ENCODE measurements at places on chromosomes 1 and 21.

DNA sequence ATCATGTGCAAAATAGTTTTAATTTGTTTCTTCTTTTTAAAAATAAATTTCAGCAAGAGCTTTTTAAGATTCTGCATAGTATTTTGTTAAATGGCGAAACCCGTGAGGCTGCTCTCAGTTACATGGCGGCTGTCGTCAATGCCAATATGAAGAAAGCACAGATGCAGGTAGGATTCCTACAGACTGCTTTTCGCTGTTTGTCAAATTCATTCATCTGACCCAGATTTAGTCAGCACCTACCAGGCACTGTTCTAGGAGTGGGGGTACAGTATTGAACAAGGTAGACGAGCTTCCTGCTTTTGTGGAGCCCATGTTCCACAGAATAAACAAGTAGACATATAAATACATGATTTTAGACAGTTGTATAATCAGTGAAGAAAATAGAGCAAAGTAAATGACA, 78.1 kb upstream of the KIF1B start:
- H3K4me1 ChIP-seq, result no peaks in the 10 kb centered on the region
- H3K4me3 ChIP-seq, result no peak overlapping the region
- no peaks in the 10 kb centered on the region for H3K27me3 ChIP-seq
- peaks cover 11% of the 10 kb centered on the region for H3K36me3 ChIP-seq
- no peak for DNase-seq
- H3K27ac ChIP-seq, result no peak overlapping the region

DNA sequence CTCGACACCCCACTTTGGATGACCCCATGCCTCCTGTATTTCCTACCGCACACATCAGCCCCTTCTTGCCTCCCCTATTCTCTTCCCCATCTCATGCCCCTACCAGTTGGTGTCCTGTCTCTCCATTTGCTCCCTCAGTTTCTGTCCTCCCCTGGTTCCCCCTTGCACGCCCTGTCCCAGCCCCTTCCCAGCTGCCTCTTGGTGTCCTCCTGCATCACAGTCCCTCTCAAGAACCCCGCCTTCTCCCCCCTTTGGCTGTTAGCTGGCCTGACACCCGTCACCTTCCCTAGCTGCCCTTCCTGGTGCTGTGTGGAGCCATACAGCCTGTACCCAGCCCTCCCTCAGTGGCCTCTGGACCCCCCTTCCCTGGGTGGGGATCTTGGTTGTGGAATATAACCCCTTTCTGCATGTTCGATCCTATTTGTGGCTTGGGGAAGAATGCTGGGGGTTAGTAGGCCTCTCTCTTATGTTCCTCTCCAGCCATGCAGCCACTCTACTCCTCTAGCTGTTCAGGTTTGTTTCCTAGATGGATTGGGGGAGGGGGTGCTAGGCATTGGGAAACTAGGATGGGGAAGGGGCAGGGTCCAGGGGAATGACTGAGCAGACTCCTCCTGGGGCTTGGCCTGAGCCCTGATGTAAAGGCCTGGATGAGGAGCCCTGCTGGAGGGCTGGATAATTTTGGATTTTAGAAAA, 41.4 kb upstream of the NFASC start:
- peaks cover 10% of the 10 kb centered on the region for H3K27me3 ChIP-seq
- no peak overlapping the region for H3K27ac ChIP-seq
- H3K4me3 ChIP-seq, result peak overlapping the region; percentile 63
- H3K36me3 ChIP-seq, result no peaks in the 10 kb centered on the region

DNA sequence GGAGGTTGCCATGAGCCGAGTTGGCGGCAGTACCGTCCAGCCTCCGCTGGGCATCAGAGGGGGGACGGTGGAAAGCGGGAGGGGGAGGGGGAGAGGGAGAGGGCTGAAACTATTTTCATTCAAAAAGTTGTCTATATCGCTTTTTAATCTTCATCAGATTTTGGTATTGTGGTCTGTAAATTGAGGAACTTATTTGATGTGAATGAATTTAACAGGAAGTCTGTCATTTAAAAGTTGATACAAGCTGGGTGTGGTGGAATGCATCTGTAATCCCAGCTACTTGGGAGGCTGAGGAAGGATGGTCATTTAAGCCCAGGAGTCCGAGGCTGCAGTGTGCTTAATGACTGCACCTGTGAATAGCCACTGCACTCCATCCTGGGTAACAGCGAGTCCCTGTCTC, 3.0 kb upstream of the EPHX4 start:
- DNase-seq, result no peak
- no peak overlapping the region for H3K4me3 ChIP-seq
- H3K27me3 ChIP-seq, result peaks cover 24% of the 10 kb centered on the region

GRCh38 chr21:42127164-42128150, 56.3 kb downstream of the UMODL1 start:
- no peak for DNase-seq
- no peak overlapping the region for H3K27ac ChIP-seq

- no peaks in the 10 kb centered on the region for H3K36me3 ChIP-seq
- DNase-seq, result no peak
- no peak overlapping the region for H3K4me3 ChIP-seq
- H3K4me1 ChIP-seq, result peaks cover 9% of the 10 kb centered on the region
- no peaks in the 10 kb centered on the region for H3K27me3 ChIP-seq
- no peak overlapping the region for H3K27ac ChIP-seq
Measured at GRCh38 chr1:205633421-205633976, 1.7 kb upstream of the ELK4 start.

GRCh38 chr1:154751690-154752089, 118.4 kb downstream of the KCNN3 start:
- H3K36me3 ChIP-seq, result no peaks in the 10 kb centered on the region
- H3K27ac ChIP-seq, result no peak overlapping the region
- peaks cover 10% of the 10 kb centered on the region for H3K4me1 ChIP-seq
- H3K27me3 ChIP-seq, result no peaks in the 10 kb centered on the region
- H3K4me3 ChIP-seq, result no peak overlapping the region

GRCh38 chr1:236407059-236407458, 13.0 kb downstream of the EDARADD start:
- H3K4me1 ChIP-seq, result no peaks in the 10 kb centered on the region
- H3K27me3 ChIP-seq, result no peaks in the 10 kb centered on the region
- H3K27ac ChIP-seq, result no peak overlapping the region
- no peaks in the 10 kb centered on the region for H3K36me3 ChIP-seq
- DNase-seq, result no peak
- no peak overlapping the region for H3K4me3 ChIP-seq

DNA sequence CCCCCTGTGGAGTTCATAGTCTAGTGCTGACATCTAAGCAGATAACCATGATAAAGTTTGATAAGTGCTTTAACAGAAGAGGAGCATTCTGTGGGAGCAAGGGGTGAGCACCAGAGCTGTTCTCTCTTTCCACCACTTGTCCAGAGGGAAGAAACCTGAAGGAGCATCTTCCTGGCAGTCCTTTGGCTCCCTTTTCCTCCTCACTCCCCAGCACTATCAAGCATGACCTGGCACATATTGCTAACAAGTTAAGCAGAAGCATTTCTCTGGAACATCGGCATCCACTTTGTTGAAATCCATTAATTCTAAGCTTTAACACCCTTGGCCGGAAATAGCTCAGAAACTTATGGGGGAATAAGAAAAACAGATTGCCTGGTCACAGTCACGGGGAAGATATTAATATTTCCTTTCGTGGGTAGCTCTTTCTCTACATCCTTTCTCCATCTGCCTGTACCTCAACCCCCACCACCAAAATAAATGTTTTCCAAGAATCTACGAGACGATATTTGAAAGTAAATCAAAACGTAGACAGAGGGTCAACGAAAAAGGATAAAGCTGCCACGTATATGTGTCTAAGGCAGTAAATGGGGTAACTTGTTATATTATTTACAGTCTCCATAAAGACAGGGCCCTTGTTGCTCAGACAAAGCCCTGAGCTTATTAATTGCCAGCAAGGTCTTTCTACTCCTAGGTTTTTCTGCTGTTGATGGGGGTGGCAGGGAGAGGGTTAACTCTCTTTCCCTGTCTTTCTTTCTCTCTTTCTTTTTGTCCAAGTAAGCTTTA, 351.4 kb downstream of the NUF2 start:
- peaks cover 7% of the 10 kb centered on the region for H3K4me1 ChIP-seq
- no peaks in the 10 kb centered on the region for H3K36me3 ChIP-seq
- H3K27me3 ChIP-seq, result no peaks in the 10 kb centered on the region
- DNase-seq, result no peak
- H3K4me3 ChIP-seq, result no peak overlapping the region

DNA sequence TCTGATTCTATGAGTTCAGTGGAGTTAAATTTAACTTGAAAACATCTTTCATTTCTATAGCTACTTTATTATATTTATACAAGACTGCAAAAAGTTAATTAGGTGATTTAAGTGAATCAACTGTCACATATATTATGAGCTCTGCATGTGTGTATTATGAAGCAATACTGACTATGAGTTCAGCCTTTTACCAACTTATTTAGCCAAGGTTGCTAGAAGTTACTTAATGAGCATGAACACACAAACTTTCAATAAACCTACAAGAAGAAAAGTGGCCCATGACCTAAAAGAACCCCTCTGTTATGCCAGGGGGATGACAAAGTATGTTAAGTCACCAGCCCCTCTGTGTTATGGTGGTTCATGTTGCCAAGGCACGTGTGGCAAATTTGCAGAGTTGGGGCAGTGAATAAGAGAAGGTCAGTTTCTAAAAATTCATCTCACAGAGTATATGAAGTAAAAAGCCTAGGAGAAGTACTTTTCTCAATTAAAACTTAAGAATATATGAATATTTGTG, 86.7 kb upstream of the LYPLAL1 start:
- no peaks in the 10 kb centered on the region for H3K4me1 ChIP-seq
- H3K27ac ChIP-seq, result no peak overlapping the region
- no peaks in the 10 kb centered on the region for H3K27me3 ChIP-seq
- no peaks in the 10 kb centered on the region for H3K36me3 ChIP-seq
- no peak overlapping the region for H3K4me3 ChIP-seq
- DNase-seq, result no peak

- no peaks in the 10 kb centered on the region for H3K27me3 ChIP-seq
- peak; percentile 25 for DNase-seq
- no peak overlapping the region for H3K4me3 ChIP-seq
- no peaks in the 10 kb centered on the region for H3K36me3 ChIP-seq
Measured at GRCh38 chr1:95583661-95584210, 349.7 kb downstream of the RWDD3 start.

DNA sequence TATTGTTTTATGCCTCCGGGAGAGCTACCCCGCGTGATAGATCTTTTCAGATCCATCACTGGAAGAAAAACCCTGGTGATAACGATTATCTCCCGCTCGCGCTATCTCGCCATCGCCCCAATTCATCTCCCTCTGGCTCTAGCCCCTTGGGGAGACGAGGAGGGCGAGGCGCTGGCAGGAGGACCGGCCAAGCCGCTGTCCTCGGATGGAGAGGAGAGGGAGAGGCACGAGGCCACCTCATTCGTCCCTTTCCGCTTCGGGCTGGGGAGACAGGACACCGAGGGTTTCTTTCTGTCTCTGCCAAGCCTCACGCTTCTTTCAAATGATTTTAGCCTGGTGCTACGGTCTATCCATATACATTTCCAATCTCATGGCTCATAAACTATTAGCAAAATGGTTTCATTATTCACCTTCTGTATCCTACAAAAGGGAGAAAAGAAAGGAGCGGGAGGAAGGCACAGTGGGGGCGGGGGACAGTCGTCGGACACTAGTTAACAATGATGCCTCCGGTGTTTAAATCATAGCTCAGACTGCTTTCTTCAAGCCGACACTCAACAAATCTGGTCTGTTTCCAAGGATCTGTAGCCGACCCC, 415.0 kb upstream of the ESRRG start:
- H3K4me3 ChIP-seq, result peak overlapping the region; percentile 63
- peaks cover 100% of the 10 kb centered on the region for H3K27me3 ChIP-seq
- H3K36me3 ChIP-seq, result no peaks in the 10 kb centered on the region
- DNase-seq, result peak; percentile 46

- H3K36me3 ChIP-seq, result no peaks in the 10 kb centered on the region
- H3K4me1 ChIP-seq, result no peaks in the 10 kb centered on the region
- no peak overlapping the region for H3K27ac ChIP-seq
Measured at GRCh38 chr1:53850082-53850673, 12.1 kb upstream of the NDC1 start.

GRCh38 chr1:79197421-79197820, 190.9 kb upstream of the ADGRL4 start:
- H3K27ac ChIP-seq, result no peak overlapping the region
- H3K27me3 ChIP-seq, result no peaks in the 10 kb centered on the region
- DNase-seq, result peak; percentile 34
- no peak overlapping the region for H3K4me3 ChIP-seq
- no peaks in the 10 kb centered on the region for H3K4me1 ChIP-seq

GRCh38 chr21:36981049-36981391, 14.6 kb upstream of the HLCS start:
- peak overlapping the region; percentile 45 for H3K4me3 ChIP-seq
- H3K4me1 ChIP-seq, result no peaks in the 10 kb centered on the region
- H3K27me3 ChIP-seq, result peaks cover 33% of the 10 kb centered on the region
- H3K36me3 ChIP-seq, result no peaks in the 10 kb centered on the region
- DNase-seq, result no peak

- DNase-seq, result no peak
- no peaks in the 10 kb centered on the region for H3K27me3 ChIP-seq
- no peak overlapping the region for H3K4me3 ChIP-seq
- no peaks in the 10 kb centered on the region for H3K36me3 ChIP-seq
- no peaks in the 10 kb centered on the region for H3K4me1 ChIP-seq
- H3K27ac ChIP-seq, result no peak overlapping the region
Measured at GRCh38 chr1:71586030-71586429, 505.2 kb upstream of the ZRANB2 start.

DNA sequence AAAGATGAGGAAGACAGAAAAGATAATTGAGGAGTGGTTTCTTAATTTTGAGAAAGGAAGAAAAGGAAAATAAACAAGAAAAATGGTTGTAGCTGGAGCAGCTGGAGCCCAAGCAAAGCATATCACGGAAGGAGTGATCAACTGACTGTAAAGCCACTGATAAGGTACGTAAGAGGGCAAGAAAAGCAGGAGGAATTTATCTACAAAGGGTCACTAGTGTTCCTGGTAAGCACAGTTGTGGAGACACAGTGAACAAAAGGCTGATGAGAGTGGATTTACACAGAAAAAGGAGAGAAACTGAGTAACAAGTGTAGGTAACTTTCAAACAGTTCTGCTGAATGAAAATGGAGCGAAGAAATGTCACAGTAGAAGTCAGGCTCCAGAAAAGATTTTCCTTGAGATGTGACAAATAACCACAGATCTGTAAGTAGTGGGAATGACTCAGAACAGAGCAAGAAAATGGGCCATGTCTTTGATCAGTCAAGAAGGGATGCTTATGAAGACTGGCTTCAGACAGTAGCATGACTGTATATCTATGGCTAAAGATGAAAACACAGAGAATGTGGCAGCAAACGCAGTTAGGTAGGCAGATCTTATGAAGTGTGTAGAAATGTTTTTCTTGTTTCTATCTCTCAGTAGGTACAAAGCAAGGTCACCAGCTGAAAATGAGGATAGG, 45.6 kb upstream of the RBM34 start:
- H3K36me3 ChIP-seq, result peaks cover 12% of the 10 kb centered on the region
- H3K4me3 ChIP-seq, result no peak overlapping the region
- H3K27me3 ChIP-seq, result no peaks in the 10 kb centered on the region
- H3K27ac ChIP-seq, result peak overlapping the region; percentile 7
- DNase-seq, result no peak

DNA sequence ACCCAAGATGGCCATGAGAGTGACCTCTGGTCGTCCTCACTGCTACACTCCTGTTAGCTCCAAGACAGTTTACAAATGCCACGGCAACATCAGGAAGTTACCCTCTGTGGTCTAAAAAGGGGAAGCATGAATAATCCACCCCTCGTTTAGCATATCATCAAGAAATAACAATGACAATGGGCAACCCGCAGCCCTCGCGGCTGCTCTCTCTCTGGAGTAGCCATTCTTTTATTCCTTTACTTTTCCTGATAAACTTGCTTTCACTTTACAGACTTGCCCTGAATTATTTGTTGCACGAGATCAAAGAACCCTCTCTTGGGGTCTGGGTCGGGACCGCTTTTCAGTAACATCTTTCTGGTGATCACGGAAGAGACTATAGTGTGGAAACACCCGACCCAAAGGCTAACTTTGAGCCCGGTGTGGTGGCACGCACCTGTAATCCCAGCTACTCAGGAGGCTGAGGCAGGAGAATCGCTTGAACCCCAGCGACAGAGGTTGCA, 19.8 kb upstream of the COX20 start:
- H3K27me3 ChIP-seq, result peaks cover 12% of the 10 kb centered on the region
- H3K36me3 ChIP-seq, result no peaks in the 10 kb centered on the region
- no peaks in the 10 kb centered on the region for H3K4me1 ChIP-seq
- no peak overlapping the region for H3K27ac ChIP-seq
